Aortic smooth muscle cell (primary cell): ENCODE measurements at places on chromosomes 11 and 22. TPM values are rescaled to one million over a fixed set of nuclear protein-coding genes. Genes with fewer than 3 reads are reported as not detected.

BIK gene
- total RNA-seq, result not detected in 2 replicates

POTEH gene
- not detected in 2 replicates for total RNA-seq

DGAT2 gene
- 0.25 and 0.53 TPM in 2 replicates for total RNA-seq

CAT gene
- 55.5 and 73.9 TPM in 2 replicates for total RNA-seq

APOL5 gene
- total RNA-seq, result not detected in 2 replicates

TECTA gene
- 0.40 and 0.44 TPM in 2 replicates for total RNA-seq

MMP7 gene
- total RNA-seq, result not detected in 2 replicates

IFITM1 gene
- 32.6 and 61.0 TPM in 2 replicates for total RNA-seq

MUC2 gene
- total RNA-seq, result not detected in 2 replicates
